ENCODE measurements at places on chromosomes 5 and 9. TPM values are rescaled to one million over a fixed set of nuclear protein-coding genes. Genes with fewer than 3 reads are reported as not detected.

Gene CD72
- 2.4 TPM for total RNA-seq

Gene LCN1
- total RNA-seq, result not detected

Gene TSSK1B
- not detected for total RNA-seq

Gene SERF1A
- 27.5 TPM for total RNA-seq

Gene DNAJC21
- 36.8 TPM for total RNA-seq

Gene VCAN
- 203 TPM for total RNA-seq

Gene RGS3
- total RNA-seq, result 474 TPM

Gene LRRC19
- total RNA-seq, result not detected

Gene SPINK5
- total RNA-seq, result 4.3 TPM

Gene TNC
- total RNA-seq, result 10.1 TPM

Gene IFNA2
- total RNA-seq, result not detected

Gene CCDC112
- total RNA-seq, result 7.2 TPM

Gene IL9
- not detected for total RNA-seq

Gene CRHBP
- total RNA-seq, result 108 TPM

Gene SLCO4C1
- 18.0 TPM for total RNA-seq

Gene EQTN
- not detected for total RNA-seq

Gene NR5A1
- total RNA-seq, result 1.2 TPM

Gene DMXL1
- 24.9 TPM for total RNA-seq

Gene MEIKIN
- not detected for total RNA-seq

Gene FBN2
- 106 TPM for total RNA-seq

Gene FAM151B
- 2.1 TPM for total RNA-seq

Gene PCDHB5
- 7.8 TPM for total RNA-seq

Gene UBE2QL1
- 0.85 TPM for total RNA-seq

Gene GRXCR2
- not detected for total RNA-seq

Gene PGM5
- total RNA-seq, result 1.2 TPM

Gene PRLR
- total RNA-seq, result 0.21 TPM

Gene SELENOP
- total RNA-seq, result 68.9 TPM

Gene CDC20B
- total RNA-seq, result not detected

Gene MINAR2
- not detected for total RNA-seq

Gene PCDHGB4
- 13.2 TPM for total RNA-seq

Gene IL12B
- total RNA-seq, result not detected

Gene GFI1B
- total RNA-seq, result not detected

Gene DNAJA1
- total RNA-seq, result 120 TPM

Gene LRRC14B
- total RNA-seq, result not detected

Gene PCDHA2
- 4.2 TPM for total RNA-seq

Gene DOCK2
- total RNA-seq, result 6.5 TPM

Gene IRX4
- total RNA-seq, result 0.72 TPM

Gene CCDC192
- total RNA-seq, result 0.26 TPM

Gene DNAJC18
- 69.6 TPM for total RNA-seq
